ENCODE measurements at places on chromosomes 5 and 9.

GRCh38 chr9:20319241-20319640 is 303.1 kb downstream of the MLLT3 start:
- no peak for DNase-seq

- no peak for DNase-seq
Measured at GRCh38 chr9:116232424-116233159, 79.0 kb downstream of the PAPPA start.

DNA sequence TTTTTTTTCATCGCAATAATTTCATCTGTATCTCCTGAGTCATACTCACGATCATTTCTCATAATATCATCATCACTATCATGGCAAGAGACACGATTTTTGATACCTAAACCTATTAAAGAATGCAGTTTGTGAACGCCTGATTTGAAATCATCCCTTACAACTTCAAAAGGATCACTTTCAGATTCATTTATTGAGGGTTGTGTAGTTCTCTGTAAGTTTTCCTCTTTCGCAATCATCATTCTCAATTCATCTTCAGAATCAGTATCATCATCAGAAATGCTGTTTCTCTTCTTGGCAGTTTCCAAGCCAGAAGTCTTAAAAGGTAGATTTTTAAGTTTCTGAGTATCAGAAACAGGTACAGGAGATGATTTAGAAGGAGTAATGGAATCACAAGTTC is 9.7 kb downstream of the NOL8 start:
- no peak for DNase-seq

DNA sequence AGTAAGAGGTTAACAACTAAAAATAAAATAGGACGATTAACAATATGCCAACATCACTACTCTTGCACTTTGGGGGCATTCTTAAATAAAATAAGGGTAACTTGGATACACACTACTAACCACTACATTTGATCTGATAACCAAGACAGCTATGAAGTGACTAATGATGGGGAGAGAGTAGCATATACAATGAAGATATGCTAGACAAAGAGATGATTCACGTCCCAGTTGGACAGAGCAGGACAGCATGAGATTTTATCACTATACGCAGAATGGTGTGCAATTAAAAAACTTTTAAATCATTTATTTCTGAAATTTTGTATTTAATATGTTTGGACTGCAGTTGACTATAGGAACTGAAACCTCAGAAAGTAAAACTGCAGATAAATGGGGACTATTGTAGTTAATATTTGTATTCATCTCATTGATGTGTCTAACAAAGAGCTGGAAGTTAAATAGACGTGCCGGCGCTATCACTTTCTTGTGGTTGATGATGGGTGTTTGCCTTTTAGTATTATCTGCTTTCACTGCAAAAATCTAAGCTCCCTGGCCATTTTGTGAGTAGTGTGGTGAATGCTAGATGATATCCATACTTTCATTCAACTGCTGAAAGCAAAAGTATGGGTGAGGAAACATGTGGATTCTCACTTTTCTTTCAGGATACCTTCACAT is 18.7 kb downstream of the GIN1 start:
- DNase-seq, result no peak

GRCh38 chr9:113564498-113565237 is 101.1 kb downstream of the RGS3 start:
- no peak for DNase-seq

- no peak for DNase-seq
Measured at GRCh38 chr5:59536875-59537274, 356.7 kb downstream of the PDE4D start.

DNA sequence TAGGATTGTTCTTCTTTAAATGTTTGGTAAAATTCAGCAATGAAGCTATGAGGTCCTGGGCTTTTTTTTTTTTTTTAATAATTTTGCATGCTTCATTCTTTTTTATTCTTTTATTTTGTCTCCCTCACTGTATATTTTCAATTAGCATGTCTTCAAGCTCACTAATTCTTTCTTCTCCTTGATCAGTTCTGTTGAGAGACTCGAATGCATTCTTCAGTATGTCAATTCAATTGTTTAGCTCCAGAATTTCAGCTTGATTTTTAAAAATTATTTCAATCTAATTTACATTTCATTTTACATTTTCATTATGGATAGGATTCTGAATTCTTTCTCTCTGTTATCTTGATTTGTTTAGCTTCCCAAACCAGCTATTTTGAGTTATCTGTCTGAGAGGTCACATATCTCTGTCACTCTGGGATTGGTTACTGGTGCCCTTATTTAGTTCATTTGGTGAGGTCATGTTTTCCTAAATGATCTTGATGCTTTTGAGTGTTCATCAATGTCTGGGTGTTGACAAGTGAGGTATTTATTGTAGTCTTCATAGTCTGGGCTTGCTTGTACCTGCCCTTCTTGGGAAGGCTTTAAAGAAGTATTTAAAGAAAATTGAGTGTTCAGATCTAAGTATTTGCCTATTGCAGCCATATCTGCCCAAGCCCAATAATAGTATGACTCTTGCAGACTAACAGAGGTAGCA is 9.1 kb downstream of the LURAP1L start:
- no peak for DNase-seq

- no peak for DNase-seq
Measured at GRCh38 chr9:111621895-111622480, 9.1 kb upstream of the DNAJC25 start.

DNA sequence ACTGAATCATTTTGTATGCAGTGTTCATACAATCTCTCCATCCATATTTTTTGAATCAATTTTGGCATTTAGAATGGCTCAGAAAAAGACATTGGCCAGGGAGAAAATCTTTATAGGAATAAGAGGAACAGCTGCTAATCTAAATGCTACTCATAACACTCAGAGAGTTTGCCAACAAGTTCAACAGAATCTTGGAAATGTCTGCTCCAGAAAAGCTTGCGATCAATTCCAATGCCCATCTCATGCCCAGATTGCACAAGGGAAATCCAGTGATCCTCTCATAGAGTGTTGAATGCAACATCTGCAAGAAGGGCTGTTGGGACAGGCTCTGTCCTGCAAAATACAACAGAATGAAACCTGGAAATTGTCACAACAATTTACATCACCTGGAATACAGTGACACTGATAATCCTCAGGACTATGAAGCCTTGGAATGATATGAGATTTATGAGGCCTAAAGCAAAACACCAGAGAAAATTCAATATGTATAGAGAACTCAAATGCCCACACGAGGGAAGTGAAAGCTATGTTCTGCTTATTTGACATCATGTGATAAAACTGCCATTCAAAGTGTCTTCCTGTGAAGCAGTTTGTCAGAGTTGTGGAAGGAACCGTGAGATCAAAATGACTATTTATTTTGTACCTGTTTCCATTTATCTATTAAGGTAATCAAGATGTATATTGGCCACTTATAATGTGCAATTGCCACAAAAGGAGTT is 190.1 kb downstream of the PARP8 start:
- no peak for DNase-seq

DNA sequence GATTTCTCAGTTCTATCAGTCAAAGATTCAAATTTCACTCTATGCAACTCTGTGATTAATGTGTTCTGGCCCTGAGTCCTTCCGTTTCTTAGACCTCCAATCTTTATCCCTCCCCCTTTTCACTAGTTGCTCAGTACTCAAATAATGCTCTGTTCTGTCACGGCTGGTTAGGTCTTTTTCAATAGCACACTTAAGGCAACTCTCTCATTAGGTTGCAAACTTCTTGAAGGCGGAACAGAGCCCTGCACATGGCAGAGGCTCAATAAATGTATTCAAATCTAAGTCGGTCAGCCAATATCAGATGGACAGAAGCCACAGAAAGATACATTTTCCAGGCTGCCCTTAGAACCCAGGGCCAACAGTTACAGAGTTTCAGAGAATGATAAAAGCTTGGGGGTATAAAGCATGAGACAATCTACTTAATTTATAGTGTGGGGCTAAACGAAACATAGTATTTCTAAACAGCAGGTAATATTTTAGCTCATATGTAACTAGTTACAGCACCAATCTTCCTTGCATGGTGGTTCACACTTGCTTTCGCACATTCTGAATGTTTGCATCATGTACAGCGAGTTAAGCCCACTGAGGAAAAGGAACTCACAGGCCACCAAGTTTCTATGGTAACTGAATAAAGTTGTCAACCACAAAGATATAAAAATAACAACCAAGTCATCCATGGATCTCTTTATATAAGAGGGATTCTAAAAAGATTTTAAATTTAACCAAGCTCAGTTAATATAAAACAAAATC is 67.1 kb upstream of the GOLPH3 start:
- no peak for DNase-seq

GRCh38 chr5:174750711-174751110 is 26.3 kb downstream of the MSX2 start:
- DNase-seq, result no peak

DNA sequence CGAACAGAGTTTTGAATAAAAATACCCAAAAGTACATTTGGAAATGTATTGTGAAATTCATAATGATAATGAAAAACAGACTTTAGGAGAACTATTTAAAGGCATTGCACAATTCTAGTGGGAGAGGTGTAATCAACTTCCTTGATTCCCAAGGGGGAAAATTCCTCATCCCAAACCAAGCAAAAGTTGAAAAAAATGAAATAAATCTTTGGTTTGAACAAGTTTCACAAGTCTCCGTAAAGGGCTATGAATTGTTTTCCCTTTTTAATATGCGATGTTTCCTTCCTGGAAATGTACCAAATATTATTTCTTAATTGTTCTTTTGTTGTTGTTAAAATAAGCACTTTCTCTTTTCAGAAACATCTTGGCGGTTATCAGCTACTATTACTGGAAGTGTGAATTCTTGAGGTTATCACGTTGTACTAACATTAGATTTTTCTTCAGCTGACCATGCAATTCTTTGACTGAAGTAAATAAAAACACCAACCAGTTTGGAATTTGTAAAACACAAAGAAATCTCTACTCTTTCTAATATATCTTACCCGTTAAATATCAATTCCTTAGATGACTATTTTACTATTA is 59.3 kb downstream of the SVEP1 start:
- no peak for DNase-seq

GRCh38 chr5:10420932-10421331 is 20.7 kb upstream of the ROPN1L start:
- no peak for DNase-seq

GRCh38 chr9:16521868-16522411 is 348.5 kb downstream of the BNC2 start:
- DNase-seq, result no peak

DNA sequence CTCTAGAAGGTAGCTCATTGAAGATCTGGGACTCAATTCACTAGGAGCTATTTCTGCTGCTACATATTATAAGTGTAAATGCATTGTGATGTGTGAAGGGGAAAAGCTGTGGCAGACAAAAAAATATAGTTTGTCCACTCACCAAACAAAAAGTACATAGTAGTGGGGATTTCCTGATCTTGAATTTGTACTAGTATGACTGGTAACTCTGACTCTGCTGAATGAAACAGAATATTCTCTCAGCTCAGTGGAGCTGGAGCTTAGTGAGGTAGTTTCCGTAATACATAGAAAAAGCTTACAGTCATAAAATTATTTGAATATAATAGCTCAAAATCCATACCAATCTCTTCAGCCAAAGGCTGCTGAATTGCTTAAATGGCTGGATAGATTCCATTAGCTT is 455.6 kb upstream of the CD180 start:
- no peak for DNase-seq

DNA sequence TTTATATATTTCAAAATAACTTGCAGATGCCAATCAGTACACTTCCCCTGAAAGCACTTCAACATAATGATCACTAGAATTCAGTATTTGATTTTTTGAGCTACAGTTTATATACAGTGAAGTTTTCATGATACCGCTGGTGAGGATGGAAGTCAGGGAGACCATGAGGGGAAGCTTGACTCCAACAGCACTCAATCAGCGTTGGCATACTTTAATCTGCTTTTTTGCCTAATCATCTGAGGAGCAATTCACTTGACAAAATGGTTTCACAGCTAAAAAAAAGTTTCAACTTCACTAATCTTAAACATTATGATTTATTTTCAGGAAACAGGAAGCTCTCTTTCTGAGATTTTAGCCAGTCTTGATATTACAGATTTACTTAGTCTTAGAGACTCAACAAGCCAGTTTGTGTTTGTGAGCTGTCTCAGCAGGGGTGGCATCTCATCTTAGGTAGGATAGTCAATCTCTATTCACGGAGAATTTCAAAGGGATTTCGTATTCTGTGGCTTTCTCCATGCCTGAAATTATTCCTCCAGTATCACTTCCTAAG is 111.4 kb upstream of the ARRDC3 start:
- DNase-seq, result no peak

DNA sequence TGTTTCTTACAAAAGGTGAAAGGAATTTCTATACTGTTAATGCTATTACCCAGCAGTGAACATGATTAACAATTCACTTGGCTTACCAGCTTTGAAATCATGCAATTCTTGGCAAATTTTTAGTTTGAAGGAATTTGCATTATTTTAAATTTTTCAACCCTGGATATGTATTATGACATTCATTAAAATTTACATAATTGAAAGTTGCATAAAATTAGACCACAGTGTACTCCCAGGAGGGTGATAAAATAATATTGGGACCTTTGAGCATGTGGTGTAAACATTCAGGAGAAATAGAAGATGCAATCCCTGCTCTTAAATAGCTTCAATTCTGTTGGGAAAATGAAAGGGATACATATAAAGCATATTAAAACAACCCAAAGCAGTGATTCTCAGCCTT is 412.2 kb upstream of the SGCD start:
- no peak for DNase-seq

GRCh38 chr9:100473276-100474081 is 530 bp downstream of the TMEFF1 start:
- no peak for DNase-seq

GRCh38 chr5:136084698-136085097 is 47.9 kb upstream of the SMAD5 start:
- DNase-seq, result no peak

DNA sequence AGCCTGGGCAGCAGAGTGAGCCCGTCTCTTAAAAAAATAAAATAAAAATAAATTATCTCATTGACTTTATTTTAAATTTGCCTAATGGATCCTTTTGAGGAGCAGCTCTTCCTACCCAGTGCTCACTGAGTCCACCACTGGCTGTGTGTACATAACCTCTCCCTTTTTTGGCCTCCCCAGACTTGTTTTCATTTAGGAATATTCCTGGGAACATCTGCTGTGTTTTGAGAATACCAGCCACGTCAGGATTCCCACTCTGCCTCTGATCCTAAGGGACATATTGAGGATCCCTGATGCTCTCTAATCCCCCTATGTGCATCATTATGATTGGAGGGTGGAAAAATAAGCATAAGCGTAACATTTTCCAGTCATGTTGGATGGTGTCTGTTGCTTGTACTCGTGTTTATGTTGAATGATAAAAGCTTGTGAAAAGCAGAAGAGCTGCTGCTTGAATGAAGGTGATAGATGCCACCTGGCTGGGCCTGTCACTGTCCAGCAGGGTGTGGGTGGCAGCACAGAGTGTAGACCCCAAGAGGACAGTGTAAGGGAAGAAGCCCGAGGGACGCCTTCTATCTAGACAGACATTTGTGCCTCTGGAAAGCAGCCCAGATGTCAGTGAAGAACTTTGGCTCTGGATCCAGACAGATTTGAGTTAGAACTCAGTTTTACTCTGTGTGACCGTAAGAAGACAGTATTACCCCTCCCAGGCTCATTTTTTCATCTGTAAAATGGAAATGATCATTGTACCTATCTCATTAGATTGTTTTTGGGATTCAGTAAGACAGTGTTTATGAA is 15.4 kb downstream of the KCNN2 start:
- DNase-seq, result no peak

All from activated naive CD8-positive, alpha-beta T cell treated with anti-CD3 and anti-CD28 coated beads, Interleukin-2, amount 50 U/mL, for 16 hours (primary cell).